Nasal cavity respiratory epithelium epithelial cell of viscerocranial mucosa (primary cell): ENCODE measurements at places on chromosomes 3 and 15. TPM values are rescaled to one million over a fixed set of nuclear protein-coding genes. Genes with fewer than 3 reads are reported as not detected.

Gene ECE2
- total RNA-seq = not detected in 2 replicates

Gene AHSG
- total RNA-seq = not detected in 2 replicates

Gene LCMT2
- 8.8 and 9.9 TPM in 2 replicates for total RNA-seq

Gene TIMMDC1
- total RNA-seq = 61.6 and 75.2 TPM in 2 replicates

Gene DAZL
- total RNA-seq = not detected in 2 replicates

Gene PLCH1
- total RNA-seq = 0.14 and 0.34 TPM in 2 replicates

Gene CCR4
- total RNA-seq = not detected in 2 replicates

Gene RBM6
- 40.7 and 55.4 TPM in 2 replicates for total RNA-seq

Gene GPR27
- total RNA-seq = under 0.01 and 1.6 TPM in 2 replicates

Gene FBXW12
- not detected in 2 replicates for total RNA-seq

Gene VEPH1
- total RNA-seq = 0.34 and 0.43 TPM in 2 replicates

Gene SLC12A8
- 16.1 and 23.1 TPM in 2 replicates for total RNA-seq

Gene NUSAP1
- 3.5 and 5.5 TPM in 2 replicates for total RNA-seq

Gene MYEF2
- 3.5 and 3.8 TPM in 2 replicates for total RNA-seq

Gene CPN2
- total RNA-seq = not detected in 2 replicates

Gene PODXL2
- 3.4 and 11.7 TPM in 2 replicates for total RNA-seq

Gene STRIT1
- not detected in 2 replicates for total RNA-seq

Gene GHSR
- not detected in 2 replicates for total RNA-seq

Gene ZBBX
- total RNA-seq = 0.07 TPM in 1 of 2 replicates, not detected in the other

Gene DNAJC13
- total RNA-seq = 40.0 and 57.3 TPM in 2 replicates

Gene FANCD2OS
- total RNA-seq = not detected in 2 replicates

Gene PTH1R
- total RNA-seq = not detected in 2 replicates

Gene TP53BP1
- total RNA-seq = 31.1 and 74.0 TPM in 2 replicates
